ENCODE measurements at places on chromosomes 13 and 19. TPM values are rescaled to one million over a fixed set of nuclear protein-coding genes. Genes with fewer than 3 reads are reported as not detected.

CD22 gene
- 4.1 TPM for polyA plus RNA-seq

KLK5 gene
- not detected for polyA plus RNA-seq

POGLUT2 gene
- polyA plus RNA-seq, result 9.3 TPM

ZNF8 gene
- polyA plus RNA-seq, result 3.7 TPM

PSPN gene
- polyA plus RNA-seq, result 0.28 TPM

FKBP8 gene
- polyA plus RNA-seq, result 168 TPM

TEX29 gene
- polyA plus RNA-seq, result not detected

SPTBN4 gene
- polyA plus RNA-seq, result 1.2 TPM

SIGLEC8 gene
- 0.25 TPM for polyA plus RNA-seq

GPR12 gene
- not detected for polyA plus RNA-seq

Measured in K562 (cell line).